ENCODE measurements at places on chromosomes 5 and 9.

- peak; percentile 47 for DNase-seq
Measured at GRCh38 chr9:73039271-73040263, 86.7 kb upstream of the ALDH1A1 start.

- DNase-seq: no peak
Measured at GRCh38 chr9:129309041-129309430, 131.0 kb upstream of the IER5L start.

DNA sequence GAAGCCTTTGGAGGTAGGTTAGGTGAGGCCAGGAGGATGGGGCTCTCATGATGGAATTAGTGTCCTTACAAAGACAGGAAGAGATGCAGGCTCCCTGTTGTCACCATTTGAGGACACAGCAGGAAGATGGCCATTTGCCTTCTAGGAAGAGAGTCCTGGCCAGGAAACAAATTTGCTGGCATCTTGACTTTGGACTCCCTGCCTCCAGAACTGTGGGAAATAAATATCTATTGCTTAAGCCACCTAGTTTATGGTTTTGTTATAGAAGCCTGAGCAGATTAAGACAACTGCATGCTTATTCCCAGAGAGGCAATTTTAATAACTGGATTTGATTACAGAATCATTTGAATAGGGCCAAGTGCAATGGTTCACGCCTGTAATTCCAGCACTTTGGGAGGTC is 50.5 kb upstream of the EPB41L4B start:
- no peak for DNase-seq

DNA sequence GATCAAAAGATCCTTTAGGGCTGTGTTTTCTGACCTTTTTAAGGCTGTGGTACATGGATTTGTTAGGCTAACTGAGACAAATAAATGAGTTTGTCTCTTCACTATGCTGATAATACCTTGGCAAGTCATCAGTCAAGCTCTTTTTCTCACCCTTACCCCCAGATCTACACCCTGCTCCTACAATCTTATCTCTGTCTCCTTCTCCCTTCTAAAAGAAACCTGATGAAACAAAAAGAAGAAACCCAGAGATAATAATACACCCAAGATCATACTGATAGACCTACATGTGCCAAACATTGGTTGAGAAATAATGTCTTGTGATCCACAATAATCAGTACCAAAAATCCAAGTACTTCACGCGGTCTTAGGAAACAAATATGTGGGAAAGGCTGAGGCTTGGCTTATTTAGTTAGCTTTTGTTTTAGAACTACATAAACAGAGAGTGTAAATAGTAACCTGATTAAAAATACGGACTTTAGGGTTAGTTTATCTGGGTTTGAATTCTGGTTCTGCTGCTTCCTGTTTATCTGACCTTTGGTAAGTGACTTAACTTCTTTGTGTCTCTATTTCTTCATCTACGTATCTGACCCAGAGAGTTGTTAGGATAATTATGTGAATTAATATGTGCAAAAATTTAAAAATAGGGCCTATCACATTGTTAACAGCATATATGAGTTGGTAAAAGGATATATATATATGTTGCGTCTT is 24.8 kb upstream of the PDCD1LG2 start:
- DNase-seq: no peak

DNA sequence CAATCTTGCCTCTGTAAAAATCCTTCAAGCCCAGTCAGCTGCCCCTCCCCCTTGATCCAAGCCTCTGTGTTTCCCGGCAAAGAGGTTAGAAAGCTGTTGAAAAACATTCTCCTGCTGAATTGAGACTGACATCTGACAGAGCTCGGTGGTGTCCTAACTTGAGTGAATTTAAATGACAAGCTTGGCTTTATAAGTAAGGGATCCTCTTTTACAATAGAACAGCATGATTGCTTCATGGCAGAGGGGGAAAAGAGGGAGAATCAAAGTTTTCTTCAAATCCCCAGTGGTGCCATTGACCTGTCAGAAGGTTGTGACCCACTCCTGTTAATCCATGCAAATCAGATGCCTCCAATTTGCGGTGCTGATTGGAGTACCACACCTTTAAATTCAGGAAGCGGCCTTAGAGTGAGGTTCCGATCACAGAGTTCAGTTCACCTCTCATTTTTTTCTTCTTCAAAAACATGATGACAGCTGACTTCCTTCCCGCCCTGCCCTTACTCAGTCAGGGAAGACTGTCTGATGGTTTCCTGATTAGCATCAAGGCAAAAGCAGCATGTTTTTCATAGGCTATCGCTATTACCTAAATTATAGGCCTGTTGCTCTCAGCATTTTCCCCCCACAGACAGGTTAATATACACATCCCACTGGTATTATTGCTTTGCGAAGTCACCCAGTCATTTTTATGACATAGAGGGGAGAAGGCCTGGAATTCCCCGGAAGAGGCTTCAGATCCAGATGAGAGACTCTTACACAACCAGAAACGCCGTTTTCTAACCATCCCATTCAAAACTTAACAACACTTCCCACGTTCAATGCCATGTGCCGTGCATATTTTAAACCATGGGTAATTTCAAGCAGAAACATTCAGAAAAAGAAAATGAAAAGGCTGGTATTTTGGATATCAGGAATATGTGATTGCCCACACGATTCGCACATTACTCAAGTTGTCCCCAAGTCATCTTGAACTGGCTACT is 141.4 kb downstream of the EBF1 start:
- no peak for DNase-seq

GRCh38 chr5:10524376-10525123 is 39.3 kb upstream of the ANKRD33B start:
- DNase-seq: peak; percentile 83

- DNase-seq: no peak
Measured at GRCh38 chr9:29176231-29176630, 1603.0 kb upstream of the C9orf72 start.

- peak; percentile 70 for DNase-seq
Measured at GRCh38 chr5:668283-668995, 24.7 kb downstream of the TPPP start.

- no peak for DNase-seq
Measured at GRCh38 chr5:170251462-170251861, 18.7 kb downstream of the C5orf58 start.

GRCh38 chr5:154653418-154653763 is 101.8 kb upstream of the LARP1 start:
- no peak for DNase-seq

DNA sequence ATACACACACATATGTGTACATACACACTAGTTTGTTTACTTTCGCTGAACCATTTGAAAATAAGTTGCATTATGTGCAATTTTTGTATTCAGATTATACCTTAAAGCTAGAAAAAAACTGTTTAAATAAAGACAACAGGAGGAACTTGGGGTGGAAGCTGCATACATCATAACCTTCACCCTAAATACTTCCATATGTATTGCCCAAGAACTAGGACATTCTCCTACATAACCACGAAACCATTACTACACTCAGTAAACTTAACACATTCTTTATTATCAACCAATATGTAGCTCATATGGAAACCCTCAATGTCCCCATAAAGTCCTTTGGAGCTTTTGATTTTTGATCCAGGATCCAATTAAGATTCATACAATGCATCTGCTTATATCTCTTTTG is 83.3 kb downstream of the GIN1 start:
- DNase-seq: no peak

DNA sequence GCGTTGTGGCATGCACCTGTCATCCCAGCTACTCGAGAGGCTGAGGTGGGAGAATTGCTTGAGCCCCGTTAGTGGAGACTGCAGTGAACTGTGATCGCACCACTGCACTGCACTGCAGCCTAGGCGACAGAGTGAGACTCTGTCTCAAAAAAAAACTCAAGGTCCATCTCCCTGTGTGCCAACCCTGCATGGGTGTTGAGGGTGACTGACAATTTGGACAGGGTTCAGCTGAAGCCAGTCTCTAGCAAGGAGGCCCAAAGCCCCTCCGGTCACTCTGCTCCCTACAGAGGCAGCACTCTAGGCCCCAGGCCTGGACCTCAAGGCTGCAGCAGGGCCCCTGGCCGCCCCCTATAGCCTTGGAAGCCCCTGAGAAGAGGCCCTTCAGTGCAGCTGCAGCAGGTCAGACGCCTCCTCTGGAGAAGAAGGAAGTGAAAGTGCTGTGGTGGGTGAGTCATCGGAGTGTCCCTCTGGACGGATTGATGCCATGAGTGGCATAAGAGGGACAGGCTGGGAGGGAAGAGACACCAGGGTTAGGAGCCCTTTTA is 39.2 kb upstream of the NEK6 start:
- peak; percentile 51 for DNase-seq

DNA sequence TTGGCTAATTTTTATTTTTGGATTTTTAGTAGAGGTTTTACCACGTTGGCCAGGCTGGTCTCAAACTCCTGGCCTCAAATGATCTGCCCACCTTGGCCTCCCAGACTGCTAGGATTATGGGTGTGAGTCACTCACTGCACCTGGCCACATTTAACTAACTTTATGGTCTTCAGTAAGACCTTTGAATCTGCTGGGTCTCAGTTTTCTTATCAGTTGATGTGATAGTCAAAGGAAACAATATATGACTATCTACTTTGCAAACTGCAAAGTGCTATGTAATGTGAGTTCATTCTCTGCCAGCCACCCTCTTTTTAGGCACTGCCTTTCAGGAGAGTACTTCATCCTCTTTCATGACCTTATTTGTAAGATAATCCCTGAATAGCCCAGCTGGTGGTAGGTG is 474.7 kb downstream of the PDE4D start:
- DNase-seq: no peak

DNA sequence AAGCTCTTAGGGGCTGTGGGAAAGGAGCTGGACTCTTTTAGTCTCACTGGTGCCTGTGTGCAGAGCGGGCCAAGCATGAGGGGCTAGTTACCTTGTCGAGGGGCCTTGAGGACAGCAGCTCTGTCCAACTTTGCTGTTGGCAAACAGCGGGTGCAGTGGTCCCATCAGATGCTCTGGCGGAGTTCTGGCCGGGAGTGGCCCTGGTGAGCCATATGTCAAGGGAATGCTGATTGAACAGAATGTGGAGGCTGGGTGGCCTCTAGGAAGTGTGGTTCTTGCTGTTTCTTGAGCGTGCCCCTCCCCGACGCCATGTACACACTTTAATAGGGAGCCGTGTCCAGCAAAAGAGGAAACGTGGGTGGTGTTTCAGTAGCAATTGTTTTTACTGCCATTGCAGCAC is 3.6 kb upstream of the ADAMTS2 start:
- no peak for DNase-seq

- peak; percentile 26 for DNase-seq
Measured at GRCh38 chr5:17928581-17928981, 294.3 kb downstream of the TAF11L14 start.

DNA sequence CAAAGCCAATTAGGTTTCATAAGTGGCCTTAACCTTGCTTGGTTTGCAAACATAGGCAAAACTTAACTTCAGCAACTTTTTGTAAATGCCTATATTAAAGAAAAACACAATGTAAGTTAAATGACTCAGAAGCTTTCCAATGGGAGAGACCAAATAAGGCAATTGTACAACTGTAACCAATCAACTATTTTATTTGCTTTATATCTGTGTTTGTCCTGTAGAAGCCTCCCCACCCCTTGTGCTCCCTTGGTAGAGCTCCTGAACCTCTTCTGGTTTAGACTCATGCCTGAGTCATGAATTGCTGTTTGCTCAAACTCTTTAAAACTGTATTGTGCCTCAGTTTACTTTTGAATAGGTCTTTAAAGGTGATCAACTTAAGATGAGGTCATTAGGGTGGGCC is 3.0 kb upstream of the C1QTNF3 start:
- DNase-seq: no peak

DNA sequence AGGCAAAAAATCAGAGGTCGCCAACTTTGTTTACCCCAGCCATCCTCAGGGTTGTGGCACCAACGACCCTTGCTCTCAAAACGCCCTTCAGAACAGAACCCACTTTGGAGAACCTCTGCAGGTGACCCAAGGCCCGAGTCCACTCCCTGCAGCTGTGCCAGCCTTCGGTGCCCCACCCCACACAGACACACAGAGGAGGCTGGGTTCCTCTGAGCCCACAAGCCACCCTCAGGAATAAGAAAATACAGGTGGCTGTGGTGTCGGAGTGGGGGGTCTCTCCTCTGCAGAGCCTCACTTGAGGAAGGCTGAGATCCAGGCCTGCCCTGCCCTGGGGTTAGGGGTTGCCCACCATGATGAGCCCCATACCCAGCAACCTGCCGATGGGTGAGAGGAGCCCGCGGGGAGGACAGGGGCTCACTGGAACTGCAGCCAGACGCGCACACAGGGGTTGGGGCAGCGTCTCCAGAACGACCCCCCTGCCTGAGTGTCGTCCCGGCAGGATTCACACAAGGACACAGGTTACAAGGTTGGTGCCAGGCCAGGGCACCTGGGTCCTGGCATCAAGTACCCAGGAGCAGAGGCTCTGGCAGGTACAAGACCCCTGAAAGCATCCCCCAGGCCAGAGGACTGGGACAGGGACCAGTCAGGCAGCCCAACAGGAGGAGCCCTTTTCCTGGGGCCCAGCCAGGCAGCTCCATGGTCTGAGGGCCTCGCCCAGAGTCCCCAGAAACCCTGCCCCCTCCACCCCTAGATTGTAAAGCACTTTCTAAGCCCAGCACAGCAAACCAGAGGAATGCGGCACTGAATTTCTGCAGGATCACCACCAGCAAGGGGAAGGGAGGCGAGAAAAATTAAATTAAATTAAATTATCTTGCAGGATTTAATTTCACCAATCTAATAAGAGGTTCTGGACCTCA is 40.0 kb downstream of the NACC2 start:
- no peak for DNase-seq

DNA sequence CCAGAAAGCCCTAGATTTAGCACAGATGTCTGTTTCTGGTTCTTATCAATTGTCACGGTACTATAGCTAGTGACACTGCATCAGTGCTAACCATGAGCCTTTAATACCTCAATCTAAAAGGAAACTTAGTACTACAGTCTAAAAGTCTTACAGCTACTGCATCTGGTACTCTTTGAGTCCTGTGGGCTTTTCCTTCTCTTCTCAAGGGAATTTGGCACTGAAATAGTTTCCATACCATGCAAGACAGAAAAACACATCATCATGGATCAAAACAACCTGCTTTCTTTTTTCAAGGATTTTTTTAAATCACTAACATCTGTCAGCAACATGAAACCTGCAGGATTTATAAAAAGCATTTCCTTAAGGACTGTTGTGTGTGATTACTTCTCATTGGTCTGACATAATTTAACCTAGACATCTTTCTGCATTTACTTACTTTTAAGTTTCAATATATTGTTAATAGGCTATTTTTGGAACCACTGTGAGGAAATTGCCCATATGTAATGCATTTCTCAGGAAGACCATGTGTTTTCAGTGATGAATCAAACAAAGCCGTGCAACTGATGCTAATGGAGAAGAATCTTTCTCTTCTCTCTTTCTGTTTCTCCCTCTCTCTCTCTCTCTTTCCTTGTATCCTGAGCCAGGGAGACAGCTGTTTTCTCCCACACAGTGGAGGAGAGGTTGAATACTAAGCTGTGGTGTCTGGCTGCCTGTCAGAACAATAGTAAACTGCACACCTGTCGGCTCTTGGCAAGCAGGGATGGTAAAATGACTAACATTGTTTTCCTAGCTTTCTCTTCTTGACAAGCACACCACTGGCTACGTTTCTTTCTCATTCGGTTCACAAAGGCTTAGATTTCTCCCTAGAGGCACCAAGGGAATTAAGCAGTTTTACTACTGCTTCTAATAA is 273.4 kb downstream of the CSNK1G3 start:
- no peak for DNase-seq

Measured in globus pallidus (tissue), 1 donor.